Bone marrow (tissue), 2 donors: ENCODE measurements at places on chromosomes 1 and 21.

GRCh38 chr1:8525558-8526275 is 207.8 kb downstream of the SLC45A1 start:
- DNase-seq = peak; percentile 49

GRCh38 chr1:245407983-245408382 is 253.2 kb downstream of the KIF26B start:
- no peak for DNase-seq

DNA sequence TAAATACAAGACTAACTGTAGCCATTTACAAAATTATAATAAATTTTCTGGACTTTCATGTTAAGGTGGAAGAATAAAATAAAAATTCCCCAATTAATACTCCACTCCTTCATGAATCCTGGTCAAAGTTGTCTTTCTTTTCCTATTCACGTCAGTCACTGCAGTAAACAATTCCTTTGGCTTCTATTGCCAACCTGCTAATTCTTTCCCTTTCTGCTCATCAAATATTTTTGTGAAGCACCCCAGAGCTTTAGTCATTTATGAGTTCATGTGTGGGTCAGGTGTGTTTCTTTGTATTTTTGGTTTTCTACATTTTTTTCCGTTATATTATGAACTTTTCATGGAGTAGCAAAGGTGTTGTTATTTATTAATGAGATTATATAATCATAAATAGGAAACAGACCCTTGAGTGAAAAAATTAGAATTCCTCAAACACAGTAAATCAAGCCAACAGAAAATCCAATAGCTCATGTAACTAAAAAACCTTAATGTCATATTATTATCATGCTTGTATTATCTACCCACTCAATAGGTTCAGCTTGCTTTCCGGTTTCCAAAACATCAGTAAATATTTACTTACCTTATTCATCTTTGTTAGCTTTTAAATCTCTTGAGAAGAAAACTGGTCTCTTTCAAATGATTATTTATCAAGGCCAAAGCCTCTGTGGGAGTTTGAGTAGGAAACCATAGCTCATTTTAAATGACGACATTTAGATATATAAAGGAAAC is 29.6 kb upstream of the PLA2G4A start:
- DNase-seq = no peak

GRCh38 chr1:197750366-197750765 is 24.9 kb downstream of the DENND1B start:
- no peak for DNase-seq

DNA sequence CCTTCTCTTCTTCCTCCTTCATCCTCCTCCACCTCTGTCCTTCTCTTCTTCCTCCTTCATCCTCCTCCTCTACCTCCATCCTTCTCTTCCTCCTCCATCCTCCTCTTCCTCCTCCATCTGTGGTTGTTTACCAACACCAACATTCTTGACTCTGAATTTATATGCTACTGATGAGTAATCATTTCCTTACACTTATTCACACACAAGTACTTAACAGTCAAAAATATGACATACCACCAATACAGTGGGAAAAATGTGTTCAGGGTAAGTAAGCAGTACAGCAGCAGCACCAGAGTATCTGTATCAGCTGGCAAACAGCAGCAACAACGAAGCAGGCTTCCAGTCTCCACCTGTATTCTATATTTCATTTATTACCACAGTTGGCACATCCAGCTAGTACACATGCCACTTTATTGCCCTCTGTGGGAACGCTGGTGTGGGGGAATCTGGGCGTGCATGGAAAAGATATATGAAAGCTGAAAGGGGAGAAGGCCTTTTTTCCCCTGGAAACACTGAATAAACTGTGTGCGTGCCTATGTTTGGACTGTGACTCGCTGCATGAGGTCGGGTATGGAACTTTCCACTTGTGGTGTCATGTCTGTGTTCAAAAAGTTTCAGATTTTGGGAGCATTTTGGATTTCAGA is 16.0 kb downstream of the ADSS2 start:
- DNase-seq = no peak

- DNase-seq = no peak
Measured at GRCh38 chr1:170721621-170722020, 57.7 kb downstream of the PRRX1 start.

DNA sequence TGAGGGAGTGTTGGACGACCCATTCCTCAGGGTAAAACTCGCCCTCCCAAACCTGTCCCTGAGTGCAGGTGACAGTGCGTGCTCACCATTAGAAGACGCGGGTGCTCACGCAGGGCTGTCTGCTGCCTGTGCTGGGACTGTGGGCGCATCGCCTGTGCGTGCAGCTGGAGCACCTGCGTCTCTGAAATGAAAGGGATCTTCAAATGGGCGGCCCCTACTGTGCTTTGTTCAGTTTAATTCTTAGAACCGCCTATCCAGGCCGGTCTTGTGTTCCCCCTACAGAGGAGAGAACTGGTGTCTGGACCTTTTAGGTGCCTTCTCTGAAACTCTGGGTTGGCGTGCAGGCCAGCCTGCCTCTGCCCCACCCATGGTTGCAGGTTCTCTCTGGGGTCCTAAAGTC is 125.8 kb downstream of the PCBP3 start:
- DNase-seq = no peak

DNA sequence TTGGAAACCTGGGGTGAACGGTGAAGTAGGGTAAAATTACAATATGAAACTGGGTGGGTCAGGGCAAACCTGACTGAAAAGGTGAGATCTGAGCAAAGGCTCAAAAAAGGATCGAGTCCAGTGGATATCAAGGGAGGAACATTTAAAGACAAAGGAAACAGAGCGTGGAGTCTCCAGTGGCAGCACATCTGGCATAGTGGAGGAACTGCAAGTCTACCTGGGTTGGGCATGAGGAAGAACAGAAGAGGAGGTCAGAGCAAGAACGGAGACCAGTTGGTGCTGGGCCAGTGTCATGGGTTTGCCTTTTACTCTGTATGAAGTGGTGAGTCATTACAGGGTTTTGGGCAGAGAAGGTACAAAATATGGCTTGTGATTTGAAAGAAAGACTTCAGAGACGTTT is 163.7 kb downstream of the NTPCR start:
- no peak for DNase-seq

- DNase-seq = no peak
Measured at GRCh38 chr1:223106856-223107255, 36.2 kb downstream of the TLR5 start.

DNA sequence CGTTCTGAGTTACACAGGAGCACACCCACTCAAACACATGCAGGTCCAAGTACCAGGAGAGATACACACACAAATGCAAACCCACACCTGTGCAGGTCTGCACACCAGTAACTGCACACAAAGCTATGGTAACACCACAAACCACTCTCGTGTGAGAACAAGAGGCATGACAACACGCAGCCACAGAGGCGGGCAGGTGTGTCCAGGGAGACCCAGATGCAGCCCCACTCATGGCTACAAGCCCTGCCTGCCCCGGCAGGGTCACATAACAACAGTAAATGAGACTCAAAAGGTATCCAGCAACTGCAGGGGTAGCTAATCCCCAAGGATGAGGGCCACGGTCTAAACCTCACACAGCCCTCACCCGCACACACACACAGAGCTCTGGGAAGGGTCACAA is 48.1 kb downstream of the RAP1GAP start:
- no peak for DNase-seq

DNA sequence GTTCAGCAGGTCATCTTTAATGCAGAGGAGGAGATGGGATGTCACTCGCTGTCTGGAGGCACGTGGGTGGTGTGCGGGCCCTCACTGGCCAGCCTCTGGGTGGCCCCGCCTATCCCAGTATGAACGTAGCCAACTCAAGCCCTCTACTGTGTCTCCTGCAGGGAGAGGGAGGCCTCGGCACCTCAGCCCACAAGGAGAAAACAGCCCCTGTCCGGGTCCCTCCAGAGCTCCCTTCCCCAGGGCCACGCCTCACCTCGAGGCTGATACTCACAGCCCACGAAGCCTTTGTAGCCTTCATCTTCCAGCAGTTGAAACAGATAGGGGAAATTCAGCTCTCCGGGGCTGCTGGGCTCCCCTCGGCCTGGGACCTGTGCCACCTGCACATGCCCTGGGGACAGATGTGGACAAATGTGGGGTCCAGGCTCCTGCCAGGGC is 2.6 kb downstream of the HYI start:
- no peak for DNase-seq

- DNase-seq = no peak
Measured at GRCh38 chr1:21814241-21814918, 2.3 kb downstream of the LDLRAD2 start.

DNA sequence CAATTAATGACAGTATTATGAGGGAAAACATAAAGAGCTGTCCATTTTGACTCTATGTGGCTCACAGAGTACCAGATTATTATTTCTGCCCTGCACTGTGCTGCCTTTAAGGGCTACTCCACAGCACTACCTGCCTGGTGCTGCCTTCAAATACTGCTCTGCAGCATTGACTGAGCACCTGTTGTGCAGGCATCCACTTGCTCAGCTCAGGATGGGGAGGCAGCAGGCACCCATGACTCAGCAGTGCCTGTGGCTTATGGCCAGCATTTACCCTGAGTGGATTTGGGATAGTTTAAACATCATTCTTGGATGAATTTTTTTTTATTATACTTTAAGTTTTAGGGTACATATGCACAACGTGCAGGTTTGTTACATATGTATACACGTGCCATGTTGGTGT is 953 bp upstream of the KPRP start:
- no peak for DNase-seq

DNA sequence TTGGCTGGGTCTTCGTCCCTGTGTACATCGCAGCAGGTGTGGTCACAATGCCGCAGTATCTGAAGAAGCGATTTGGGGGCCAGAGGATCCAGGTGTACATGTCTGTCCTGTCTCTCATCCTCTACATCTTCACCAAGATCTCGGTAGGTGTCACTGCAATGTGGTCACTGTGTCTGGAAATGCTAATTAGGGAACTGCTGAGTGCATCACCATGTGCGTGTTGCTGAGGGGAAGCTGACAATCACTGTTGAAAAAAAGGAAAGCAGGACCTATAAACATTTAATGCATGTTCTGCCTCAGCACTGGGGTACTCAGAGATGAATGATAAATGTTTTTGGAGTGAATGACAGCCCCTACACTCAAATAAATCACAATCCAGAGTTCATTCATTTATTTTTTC is 6.8 kb downstream of the SLC5A9 start:
- DNase-seq = no peak

DNA sequence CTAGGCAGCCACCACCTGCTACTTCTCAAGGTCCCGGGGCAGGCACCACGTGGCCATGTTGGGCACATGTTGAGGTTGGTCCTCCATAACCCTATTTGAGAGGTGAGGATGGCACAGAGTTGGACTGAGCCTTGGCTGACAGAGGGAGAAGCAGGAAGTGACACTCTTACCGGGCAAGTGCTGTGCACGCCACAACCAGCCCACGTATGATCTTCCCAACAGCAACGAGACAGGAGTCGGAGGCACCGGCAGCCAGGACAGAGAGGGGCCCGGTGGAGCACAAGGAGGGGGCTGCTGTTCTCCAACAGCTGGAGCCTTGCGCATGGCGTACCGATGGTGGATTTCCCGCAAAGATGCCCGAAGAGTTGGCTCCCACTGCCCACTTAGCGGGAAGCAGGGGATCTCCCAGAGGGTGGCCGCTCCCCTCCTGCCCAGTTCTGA is 3.4 kb downstream of the CLEC20A start:
- no peak for DNase-seq
